ENCODE measurements at places on chromosomes 16 and 17.

DNA sequence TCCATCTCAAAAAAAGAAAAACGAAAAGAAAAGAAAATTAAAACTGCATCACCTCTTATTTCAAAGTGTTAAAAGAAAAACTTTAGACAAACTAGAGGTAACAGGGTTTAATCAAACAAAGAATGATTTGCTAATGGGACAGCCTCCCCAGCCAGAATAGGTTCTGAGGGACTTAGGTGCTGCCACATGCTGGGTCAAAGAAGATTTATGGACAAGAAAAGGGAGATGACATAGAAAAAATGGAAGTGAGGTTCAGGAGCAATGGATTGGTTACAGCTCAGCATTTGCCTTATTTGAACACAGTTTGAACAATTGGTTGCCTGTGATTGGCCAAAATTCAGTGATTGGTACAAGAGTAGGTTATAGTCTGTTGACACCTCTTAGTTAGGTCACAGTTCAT, 21.1 kb downstream of the TMC5 start:
- DNase-seq = no peak

DNA sequence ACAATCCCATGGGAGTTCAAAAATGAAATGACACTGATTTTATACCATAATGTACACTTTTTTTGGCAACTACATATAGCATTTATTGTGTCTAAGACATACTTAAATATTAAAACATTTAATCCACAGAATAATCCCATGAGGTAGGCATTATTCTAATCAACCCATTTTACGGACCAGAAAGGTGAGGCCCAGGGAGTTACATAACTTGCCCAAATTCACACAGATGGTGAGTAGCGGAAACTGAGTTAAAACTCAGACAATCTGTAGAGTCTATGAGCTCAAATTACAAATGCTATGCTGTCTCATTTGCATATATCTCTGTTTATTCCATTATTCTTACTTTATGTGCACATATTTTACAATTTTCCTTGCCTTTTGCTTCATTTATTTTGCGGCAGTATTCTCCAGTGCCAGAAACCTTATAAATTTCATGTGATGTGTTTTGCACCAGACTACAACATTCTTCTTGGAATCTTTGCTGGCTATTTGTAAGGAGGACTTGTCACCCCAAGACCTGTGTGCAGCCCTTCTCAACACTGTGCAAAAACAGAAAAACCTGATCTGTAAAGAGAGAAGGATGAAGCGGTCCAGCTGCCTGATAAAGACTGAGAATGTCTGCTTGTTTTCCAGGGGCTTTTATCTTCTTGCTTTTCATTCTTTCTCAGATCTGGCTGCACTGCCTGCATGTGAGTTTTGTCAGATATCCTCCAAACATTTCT, 2.3 kb upstream of the ABCA9 start:
- DNase-seq = no peak

GRCh38 chr16:11045846-11046245, 101.5 kb downstream of the CLEC16A start:
- DNase-seq = no peak

GRCh38 chr17:18182978-18183333, 672 bp upstream of the ALKBH5 start:
- DNase-seq = no peak

DNA sequence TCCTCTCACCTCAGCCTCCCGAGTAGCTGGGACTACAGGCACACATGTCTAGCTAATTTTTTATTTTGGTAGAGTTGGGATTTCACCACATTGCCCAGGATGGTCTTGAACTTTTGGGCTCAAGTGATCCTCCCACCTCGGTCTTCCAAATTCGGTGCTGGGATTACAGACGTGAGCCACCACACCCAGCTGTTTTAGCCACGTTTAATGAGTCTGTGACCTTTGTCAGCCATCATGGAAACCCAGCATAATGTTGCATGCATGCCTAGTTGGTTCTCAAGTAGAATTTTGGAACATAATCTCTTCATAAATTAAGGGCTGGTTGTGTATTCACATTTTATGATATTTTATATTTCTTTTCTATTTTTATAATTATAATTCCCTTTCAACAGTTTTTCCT, 42.0 kb downstream of the GOSR1 start:
- no peak for DNase-seq

GRCh38 chr16:83737729-83738354, 69.9 kb upstream of the HSBP1 start:
- DNase-seq = no peak

DNA sequence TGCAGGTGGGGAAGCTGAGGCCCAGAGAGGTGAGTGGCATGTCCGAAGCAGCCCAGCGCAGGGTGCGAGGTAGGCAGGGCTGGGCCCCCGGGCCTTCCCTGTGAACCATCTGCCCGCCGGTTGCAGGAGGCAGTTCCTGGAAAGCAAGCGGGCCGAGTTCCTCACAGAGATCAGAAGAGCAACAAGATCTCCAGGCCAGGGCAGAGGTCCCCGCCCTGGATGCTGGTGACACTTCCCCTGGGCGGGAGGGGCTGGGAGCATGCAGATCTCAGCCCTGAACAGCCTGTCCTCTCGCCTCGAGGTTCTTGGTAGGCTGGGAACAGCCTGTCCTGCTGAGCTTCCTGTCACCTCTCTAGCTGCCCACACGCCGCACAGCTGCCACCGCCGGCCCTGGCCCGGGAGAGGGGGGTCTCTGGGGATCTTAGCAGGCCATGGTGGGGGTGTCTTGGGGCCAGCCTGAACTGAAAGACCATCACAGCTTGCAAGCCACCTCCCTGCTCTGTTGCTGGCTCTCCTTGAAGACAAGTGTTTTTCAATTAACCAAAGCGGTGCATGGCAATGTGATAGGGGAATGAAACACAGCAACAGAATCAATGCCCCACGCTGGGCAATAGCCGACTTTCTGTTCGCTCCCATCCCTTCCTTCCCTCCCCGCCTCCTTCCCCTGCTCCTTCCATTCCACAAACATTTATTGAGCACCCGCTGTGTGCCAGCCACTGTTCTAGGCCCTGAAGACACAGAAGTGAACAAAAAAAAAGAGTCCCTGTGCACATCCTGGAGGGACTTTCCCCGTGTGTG, 31.7 kb downstream of the SOCS1 start:
- no peak for DNase-seq

GRCh38 chr17:38541281-38541680, 64.5 kb downstream of the SRCIN1 start:
- DNase-seq = no peak

- DNase-seq = peak; percentile 14
Measured at GRCh38 chr16:2296661-2297505, 29.0 kb upstream of the RNPS1 start.

DNA sequence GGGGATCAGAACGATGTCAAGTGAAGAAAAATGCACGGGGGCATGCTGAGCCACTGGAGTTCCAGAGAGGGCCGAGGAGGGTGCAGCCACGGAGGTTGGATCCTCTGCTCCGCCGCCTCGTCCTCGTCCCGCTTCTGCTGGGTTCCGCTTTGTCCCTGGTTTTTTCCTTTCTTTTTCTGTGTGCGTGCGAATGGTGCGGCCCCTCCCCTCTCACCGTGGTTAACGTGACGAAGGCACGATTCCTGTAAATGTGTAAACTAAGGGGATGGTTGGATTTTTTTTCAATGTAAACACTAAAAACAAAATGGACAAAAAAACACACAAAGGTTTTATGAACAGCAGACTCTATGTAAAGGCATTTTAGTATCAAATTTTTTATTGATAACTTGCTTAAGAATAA, 46.7 kb downstream of the ACTG1 start:
- DNase-seq = no peak

DNA sequence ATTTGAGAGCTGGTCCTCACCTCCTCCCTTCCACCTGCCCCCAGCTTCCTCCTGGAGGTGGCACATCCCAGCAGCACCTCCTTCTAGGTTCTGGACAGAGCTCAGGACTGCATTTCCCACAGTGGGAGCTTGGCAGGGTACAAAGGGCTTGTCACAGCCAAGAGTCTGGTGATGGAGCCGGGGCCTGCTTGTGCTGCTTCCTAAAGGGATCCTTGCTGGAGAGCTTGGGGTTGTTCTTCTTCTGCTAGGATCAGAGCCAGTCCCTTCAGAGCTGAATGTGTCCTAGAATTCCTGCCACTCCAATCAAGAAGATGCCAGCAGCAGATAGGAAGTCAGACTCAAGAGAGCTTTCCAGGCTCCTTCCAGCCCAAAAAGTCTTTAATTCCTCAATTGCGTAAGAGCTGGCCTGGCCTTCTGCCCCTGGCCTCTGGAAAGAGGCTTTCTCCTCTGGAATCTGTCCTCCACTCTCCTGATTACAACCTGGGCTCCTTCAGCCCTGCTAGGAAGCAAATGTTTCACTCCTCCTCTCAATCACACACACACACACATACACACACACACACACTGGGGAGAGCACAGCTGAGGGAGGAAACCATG, 4.4 kb downstream of the CD300E start:
- no peak for DNase-seq

DNA sequence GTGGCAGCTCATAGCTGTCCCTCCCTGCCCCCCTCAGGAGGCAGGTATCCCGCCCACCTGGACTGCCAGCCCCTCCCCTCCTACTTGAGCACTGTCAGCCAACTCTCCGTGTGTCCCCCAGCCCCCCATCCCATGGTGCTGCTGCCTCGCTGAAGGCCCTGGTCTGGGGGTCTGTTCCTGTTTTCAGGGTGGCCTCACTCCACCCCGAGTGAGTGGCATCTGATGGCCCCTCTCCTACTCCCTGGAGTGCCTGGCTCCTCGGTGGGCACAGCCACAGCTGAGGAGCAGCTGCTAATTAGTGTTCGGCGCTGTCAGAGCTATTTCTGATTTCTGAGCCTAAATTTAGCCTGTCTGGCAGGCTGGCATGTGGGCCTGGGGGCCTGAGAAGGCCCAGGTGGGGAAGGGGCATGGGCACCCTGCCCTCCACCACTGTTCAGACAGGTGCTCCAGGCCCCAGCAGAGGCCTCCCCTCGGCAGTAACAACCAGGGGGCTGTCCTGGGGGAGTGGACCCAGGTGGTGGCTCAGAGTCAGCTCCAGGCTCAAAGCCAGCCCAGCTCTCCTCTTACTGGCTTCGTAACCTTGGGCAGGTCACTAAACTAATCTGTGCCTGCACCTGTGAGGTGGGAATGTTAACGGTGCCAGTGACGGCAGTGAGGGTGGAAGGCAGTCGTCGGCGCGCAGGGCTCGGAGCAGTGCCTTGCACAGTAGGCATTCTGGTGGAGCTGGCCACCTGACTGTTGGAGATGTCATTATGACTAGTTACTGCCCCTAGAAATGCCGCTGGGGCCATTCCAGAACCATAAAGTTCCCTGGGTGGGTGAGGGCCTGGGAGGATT, 6.5 kb downstream of the FMNL1 start:
- DNase-seq = no peak

DNA sequence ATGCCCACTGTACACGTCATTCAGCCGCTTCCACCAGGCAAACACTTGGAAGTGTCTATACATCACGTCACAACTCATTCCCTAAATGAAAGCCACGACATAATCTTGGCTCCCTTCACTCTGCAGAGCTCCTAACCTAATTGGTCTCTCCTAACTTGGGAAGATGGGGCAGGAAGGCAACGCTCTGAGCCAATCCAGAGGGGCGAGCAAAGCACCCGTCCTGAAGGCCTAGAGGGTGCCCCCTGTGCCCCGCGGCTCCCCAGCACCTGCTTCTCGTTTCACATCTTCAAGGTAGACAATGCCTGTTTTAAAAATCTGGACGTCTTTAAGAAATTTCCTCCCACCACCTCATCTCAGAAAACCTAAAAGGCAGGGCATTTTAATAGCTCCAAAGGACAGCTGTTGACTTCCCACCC, 1.0 kb downstream of the CSNK2A2 start:
- DNase-seq = no peak

GRCh38 chr17:58875261-58875660, 119.6 kb downstream of the PPM1E start:
- no peak for DNase-seq

- no peak for DNase-seq
Measured at GRCh38 chr17:68705714-68706076, 104.5 kb upstream of the FAM20A start.

DNA sequence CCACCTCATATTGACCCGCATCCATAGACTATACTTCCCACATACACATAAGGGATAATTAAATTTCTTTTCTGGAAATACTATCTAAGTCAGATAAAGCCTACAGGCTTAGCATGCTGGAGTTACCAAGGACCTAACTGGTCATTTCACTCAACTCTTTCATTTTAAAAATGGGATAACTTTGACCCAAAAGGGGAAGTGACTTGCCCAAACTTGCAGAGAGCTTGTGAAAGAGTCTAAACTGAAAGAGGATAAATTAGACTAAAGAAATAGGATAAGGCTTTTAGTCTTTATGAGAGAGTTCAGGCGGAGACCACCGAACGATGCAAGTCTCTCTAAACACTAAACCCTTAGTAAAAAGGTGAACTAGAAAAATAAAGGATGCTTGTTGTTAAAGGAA, 3.9 kb upstream of the KRT33A start:
- no peak for DNase-seq

- no peak for DNase-seq
Measured at GRCh38 chr16:87696726-87697125, 69.1 kb downstream of the KLHDC4 start.

GRCh38 chr16:85145734-85146531, 33.7 kb upstream of the CIBAR2 start:
- no peak for DNase-seq

- DNase-seq = no peak
Measured at GRCh38 chr16:8949536-8950418, 13.9 kb downstream of the USP7 start.

DNA sequence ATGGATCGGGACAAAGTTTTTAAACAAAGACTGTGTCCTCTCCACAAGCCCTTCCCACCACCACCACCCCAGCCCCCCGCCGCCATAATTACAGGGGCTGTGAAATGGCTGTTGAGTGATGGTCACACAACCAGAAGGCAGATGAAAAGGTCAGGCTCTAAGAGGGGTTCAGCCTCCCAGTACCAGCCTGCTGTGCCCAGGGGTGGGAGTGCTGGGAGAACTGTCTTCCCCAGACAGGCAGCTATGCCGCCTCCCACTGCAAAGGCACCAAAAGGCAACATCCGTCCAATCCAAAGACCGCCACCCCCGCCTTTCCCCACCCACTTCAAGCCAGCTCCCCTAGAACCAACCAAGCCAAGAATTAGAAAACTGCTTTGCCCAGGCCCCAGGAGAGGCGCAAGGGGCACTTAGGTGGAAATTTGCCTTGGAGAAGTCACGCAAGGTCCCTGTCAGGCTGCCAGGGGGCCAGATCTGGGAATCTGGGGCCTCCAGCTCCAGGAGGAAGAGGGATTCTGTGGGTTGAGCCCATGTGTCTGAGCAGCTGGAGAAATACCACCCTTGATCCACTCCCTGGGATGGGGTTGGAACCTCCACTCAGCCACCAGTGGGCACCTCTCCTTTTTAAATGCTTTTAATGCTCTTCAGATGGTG, 14.4 kb downstream of the CARHSP1 start:
- DNase-seq = no peak

- DNase-seq = no peak
Measured at GRCh38 chr17:82863383-82863940, 23.6 kb upstream of the ZNF750 start.

DNA sequence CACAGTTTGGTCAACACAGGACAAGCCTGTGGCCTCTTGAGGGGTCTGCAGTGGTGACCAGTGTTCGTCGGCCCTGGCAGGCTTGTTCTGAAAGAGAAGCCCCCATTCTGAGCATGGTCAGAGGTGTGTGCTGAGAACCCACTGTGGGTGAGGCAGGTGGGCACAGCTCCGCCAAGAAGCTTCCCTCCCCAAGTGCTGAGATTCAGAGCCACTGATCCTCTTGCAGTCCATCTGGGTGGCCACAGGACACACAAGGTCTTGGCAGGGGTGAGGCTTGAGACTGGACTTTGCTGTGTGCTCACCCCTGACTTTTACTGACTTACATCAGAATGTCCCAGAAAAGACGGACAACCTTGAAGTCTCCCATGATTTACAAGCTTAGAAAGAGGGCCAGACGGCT, 18.7 kb downstream of the MPRIP start:
- DNase-seq = no peak

- no peak for DNase-seq
Measured at GRCh38 chr17:4008441-4009185, 44.4 kb upstream of the ATP2A3 start.

Data from hematopoietic multipotent progenitor cell treated with erythropoietin and hydrocortisone succinate and interleukin-3 and kit ligand, for 17 days (in vitro differentiated cells).